ENCODE measurements at places on chromosomes 1 and 21.

DNA sequence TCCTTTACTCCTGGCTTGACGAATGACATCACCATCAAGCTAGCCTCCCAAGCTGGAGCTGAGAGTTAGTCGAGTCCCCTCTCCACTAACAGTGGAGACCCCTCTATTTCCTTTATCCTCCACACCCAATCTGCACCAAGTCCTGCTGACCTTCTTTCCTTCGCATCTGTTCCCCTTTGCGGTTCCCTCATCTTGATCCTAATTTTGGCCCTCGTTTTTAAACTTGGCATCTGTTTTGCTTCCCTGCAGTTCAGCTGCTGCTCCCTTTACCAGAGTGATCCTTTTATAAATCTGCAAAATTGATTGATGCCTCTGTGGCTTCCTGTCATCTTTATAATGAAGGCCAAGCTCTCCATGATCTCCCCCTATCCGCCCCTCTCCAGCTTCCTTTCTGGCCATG, 49.0 kb upstream of the TSPAN2 start:
- no peak for DNase-seq

- DNase-seq, result no peak
Observed at GRCh38 chr1:24528744-24529143, 26.1 kb downstream of the RCAN3 start.

DNA sequence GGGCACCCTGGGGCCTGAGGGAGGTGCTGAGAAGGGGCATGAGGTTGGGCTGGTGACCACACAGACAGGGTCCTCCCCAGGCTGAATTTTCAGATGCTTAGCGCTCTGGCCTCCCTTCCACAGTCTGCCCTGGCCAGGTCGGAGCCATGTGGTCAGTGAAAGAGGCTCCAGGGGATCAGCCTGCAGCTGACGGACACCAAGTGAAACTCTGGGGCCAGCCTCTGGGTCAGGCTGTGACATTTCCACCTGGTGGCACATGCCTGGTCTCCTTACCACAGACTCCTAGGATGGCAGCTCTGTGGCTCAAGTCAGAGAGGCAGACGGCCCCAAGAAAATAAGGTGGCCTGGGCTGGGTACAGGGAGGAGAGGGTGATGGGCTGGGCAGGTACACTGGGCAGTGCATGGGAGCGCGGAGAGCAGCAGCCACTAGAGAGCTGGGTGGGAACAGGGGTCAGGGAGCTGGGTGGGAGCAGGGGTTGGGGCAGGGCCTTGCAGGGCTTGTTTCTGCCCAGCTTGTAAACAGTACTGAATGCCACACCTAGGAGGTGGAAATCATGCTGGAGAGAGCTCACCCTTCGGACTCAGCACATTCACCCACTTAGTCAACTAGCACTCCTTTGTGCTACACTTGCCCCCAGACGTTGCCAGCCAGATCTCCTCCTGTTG, 20.7 kb upstream of the ADARB1 start:
- DNase-seq, result no peak

DNA sequence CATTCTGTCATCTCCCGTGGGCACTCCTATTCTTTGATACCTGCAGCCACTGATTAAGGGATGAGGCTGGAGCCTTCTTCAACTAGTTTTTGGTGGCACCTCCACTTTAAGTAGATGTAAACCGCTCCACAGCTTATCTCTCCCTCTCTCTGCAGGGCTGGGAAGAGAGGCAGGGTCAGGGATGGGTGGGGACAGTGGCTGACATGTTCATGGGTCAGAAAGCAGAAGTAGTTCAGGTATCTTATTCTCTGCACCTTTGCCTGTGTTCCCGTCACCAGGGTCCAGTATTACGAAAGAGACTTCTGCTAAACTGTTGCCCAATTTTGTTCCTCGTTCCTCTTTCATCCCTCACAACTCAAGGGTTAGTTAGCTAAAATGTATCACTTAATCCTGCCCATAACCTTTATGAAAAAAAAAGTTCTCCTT, 51.7 kb upstream of the EDEM3 start:
- no peak for DNase-seq

DNA sequence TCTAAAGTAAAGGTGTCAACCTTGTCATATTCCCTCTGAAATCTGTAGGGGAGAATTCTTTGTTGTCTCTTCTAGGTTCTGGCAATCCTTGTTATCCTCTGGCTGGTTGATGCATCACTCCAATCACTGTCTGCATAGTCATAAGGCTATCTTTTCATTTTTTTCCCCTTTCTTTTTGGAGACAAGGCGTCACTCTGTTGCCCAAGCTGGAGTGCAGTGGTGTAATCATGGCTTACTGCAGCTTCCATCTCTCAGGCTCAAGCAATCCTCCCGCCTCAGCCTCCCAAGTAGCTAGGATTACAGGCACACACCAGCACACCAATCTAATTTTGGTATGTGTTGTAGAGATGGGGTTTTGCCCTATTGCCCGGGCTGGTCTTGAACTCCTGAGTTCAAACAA, 12.9 kb downstream of the DPYD start:
- no peak for DNase-seq

- no peak for DNase-seq
Observed at GRCh38 chr21:25967181-25967900, 203.2 kb downstream of the APP start.

GRCh38 chr1:246793356-246793896, 69.2 kb downstream of the SCCPDH start:
- no peak for DNase-seq

GRCh38 chr1:86701731-86702130, 2.6 kb upstream of the SH3GLB1 start:
- DNase-seq, result no peak

- DNase-seq, result no peak
Observed at GRCh38 chr1:25037174-25038074, 107.3 kb upstream of the RUNX3 start.

- DNase-seq, result no peak
Observed at GRCh38 chr1:227883641-227884301, 64.0 kb downstream of the WNT9A start.

DNA sequence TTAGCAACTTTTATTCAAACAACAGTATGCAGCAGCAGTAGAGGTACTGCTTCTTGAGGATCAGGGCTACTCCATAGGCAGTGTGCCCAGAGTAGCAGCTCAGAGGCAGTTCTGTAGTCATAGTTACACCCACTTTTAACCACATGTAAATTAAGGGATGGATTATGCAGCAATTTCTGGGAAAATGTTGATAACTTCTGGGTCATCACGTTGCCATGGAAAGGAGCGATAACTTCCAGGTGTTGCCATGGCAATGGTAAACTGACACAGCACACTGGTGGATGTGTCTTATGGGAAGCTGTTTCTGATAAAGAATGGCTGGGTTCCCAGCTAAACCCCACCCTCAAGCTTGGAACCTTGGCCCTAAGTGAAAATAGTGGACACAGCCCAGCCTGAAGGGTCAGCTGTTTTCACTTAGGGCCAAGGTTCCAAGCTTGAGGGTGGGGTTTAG, 29.0 kb upstream of the PLA2G2A start:
- DNase-seq, result no peak

- DNase-seq, result no peak
Observed at GRCh38 chr1:115237507-115237906, 100.5 kb downstream of the NGF start.

DNA sequence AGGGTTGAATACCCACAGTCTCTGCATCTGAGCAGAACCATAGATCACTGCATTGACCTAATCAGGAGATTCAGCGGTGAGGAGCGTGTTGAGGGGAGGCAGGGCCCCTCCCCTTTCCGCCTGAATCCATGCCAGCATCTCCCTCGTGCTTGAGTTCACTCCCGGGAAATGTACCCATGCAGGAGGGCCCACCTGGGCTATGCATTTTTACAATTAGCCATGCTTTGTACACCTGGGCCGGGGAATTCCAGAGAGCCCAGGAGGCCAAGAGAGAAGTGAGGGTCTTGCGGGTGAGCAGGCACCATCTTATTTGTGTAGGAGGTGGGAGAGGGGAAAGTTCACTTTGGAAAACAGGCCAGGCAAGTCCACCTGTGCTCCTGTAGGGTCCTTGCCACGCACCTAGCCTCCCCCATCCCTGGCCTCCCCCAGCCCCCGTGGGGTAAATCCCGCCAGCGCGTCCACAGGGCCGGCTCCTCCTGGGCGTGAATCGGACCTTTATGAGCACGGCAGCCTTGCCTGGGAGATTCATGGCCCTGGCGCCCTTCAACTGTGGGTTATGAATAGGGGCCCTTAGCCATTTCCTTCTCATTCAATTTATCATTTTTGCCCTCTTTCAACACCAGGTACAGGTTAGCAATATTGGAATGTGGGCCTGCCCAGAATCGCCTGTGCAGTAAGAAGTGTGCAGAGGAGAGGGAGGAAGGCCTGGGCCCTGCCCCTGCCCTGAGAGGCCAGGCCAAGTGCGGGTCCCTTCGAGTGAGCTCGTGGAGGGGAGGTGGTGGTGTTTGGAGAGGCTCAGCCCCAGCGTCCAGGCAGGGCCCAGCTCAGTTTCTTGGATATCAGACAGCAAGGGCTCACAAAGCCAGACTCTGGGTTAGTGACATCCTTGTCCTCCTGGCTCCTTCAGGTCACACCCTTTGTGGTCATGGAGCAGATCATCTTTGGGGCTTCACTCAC, 84.4 kb upstream of the ACTRT2 start:
- no peak for DNase-seq

DNA sequence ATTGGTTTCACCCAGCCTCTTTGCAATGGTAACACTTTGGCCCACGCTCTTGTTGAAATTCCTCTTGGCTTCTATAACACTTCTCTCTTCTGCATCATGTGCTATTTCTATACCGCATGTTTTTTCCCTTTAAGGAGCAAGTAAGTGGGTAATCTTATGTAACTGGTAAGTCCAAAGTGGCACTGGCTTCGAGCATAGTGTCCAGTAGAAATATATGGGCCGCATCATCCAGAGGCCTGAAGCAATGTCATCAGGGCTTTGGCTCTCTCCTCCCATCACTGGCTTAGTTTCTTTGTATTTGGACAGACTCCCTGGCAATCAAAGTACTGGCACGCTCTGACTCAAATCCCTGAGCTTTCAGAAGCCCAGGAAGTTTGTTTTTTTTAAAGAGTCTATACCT, 17.5 kb downstream of the CHML start:
- DNase-seq, result no peak

GRCh38 chr1:6667139-6667538, 34.5 kb downstream of the DNAJC11 start:
- DNase-seq, result no peak

GRCh38 chr1:8097908-8098307, 71.8 kb upstream of the ERRFI1 start:
- DNase-seq, result no peak

DNA sequence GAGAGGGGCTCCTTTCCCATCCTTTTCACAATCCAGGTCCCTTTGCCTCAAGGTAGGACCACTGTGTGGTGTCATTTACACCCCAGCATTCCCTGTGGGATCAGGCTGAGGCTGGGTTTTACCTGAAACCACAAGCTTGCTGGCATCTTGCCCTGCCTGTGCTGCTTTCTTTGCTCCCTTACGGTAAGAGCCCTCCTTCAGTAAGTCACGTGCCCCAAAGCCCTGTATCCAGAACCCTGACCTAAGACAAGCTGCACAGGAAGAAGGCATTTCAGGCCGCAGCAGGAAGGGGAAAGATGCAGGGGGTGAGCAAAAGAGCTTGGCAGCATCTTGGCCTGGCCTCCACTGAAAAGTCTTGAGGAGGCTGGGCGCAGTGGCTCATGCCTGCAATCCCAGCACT, 58.4 kb downstream of the KLHDC7A start:
- no peak for DNase-seq

GRCh38 chr1:171427852-171428471, 57.4 kb upstream of the PRRC2C start:
- no peak for DNase-seq

- no peak for DNase-seq
Observed at GRCh38 chr1:230818367-230818766, 50.0 kb downstream of the C1orf198 start.

GRCh38 chr1:11341901-11342552, 69.0 kb downstream of the UBIAD1 start:
- no peak for DNase-seq

DNA sequence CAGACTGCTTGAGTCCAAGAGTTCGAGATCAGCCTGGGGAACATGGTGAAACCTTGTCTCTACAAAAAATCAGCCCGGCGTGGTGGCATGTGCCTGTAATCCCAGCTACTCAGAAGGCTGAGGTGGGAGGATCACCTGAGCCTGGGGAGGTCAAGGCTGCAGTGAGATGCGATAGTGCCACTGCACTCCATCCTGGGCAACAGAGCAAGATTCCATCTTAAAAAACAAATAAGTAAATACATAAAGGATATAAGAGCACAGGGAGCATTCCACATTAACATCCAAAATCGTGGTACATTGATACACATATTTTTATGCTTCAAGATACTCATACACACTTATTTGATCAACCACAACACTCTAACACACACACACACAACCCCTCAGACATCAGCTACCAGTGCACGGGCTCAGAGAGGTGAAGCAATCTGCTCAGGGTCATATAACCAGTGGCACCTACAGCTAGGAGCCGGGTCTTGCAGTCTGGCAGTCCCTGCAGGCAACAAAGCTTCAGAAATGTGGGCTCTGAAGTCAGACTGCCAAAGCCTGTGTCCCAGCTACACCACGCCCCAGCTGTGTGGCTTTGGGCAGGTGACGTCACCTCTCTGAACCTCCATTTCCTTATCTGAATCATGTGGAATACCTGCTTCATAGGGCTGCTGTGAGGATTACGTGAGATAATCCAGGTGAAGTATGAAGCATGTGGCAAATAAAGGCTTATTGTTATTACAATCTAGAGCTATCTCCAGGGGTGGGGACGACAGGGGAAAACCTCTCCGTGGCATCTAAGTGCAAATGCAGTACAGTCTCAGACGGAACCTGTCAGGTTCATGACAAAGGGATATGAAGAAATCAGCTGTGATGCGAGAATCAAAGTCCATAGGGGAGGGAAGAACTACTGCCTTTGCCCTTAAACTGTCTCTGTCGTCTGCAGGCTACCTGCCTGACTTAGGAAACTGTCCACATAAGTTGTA, 4.8 kb upstream of the CRYBG2 start:
- peak; percentile 13 for DNase-seq
